ENCODE measurements at places on chromosomes 1 and 21. TPM values are rescaled to one million over a fixed set of nuclear protein-coding genes. Genes with fewer than 3 reads are reported as not detected.
A peak's percentile ranks its signal among the peaks of the same experiment; 100 is the strongest.

Gene MTARC2
- total RNA-seq, result 9.1 TPM

GRCh38 chr1:184865831-184866230, 108.5 kb downstream of the NIBAN1 start:
- H3K4me1 ChIP-seq, result peaks cover 28% of the 10 kb centered on the region
- no peaks in the 10 kb centered on the region for H3K27me3 ChIP-seq
- no peak overlapping the region for H3K4me3 ChIP-seq
- no peak overlapping the region for H3K27ac ChIP-seq
- no peaks in the 10 kb centered on the region for H3K36me3 ChIP-seq
- DNase-seq, result no peak

DNA sequence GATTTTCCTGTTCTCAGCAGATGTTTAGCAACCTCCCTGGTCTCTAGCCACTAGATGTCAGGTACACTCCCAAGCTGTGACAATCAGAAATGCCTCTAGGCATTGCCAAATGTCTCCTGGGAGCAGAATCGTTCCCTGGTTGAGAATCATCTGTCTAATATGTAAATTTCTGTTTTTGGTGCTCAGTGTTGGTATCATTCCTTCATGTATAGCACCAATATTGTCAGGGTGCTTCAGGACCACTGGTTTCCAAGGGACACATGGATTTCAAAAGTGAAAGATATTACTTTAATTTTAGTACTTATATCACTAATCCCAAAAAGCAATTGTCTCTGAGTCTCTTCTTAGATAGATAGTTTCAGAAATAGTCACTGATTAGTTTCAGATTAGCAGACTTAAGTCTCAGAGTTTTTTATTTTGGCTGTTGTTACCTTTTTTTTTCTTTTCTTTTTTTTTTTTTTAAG, 160.1 kb downstream of the PTPRC start:
- H3K4me3 ChIP-seq, result no peak overlapping the region
- no peaks in the 10 kb centered on the region for H3K36me3 ChIP-seq
- no peaks in the 10 kb centered on the region for H3K27me3 ChIP-seq
- H3K4me1 ChIP-seq, result no peaks in the 10 kb centered on the region

DNA sequence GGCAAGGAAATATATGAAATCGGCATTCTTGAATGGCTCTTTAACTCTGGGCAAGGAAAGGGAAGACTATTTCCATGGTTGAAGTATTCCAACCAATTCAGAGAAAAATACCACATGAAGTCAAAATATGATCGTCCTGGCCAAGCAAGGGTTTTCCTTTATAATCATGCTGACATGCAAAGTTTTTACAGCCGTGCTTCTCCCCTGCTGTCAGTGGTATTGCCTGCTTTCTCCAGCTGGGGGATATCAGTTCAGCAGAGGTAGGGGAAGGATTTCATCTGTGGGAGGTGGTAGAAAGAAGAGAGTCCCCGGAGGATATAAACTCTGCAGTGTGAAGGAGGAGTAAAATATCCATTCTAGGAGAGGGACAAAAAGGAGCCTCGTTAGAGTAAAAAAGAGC, 322.8 kb downstream of the PAPPA2 start:
- H3K4me3 ChIP-seq, result no peak overlapping the region
- no peaks in the 10 kb centered on the region for H3K36me3 ChIP-seq
- DNase-seq, result no peak
- no peaks in the 10 kb centered on the region for H3K4me1 ChIP-seq
- no peak overlapping the region for H3K27ac ChIP-seq

DNA sequence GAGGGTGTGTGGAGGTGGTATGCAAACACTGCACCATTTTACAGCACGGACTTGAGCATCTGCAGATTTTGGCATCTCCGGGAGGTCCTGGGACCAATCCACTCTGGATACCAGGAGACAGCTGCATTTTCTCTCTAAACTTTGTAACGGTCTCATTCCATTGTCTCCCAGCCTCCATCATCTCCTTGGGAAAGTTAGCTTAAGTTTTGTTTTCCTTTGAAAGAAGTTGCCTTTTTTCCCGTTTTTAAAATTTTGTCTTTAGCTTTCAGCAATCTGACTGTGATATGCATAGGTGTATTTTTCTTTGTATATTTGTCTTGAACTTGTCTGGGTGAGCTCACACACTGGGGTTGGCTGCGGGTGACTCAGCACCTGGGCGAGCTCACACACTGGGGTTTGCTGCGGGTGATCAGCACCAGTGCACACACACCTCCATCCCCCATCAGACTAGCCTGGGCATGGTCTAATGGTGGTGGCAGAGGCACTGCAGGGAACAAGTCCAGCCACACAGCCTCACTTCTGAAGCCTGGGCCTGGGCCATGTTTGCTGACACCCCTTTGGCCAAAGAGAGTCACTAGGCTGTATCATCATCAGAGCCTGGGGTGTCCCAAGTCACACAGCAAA, 32.1 kb upstream of the COL18A1 start:
- no peak overlapping the region for H3K4me3 ChIP-seq
- H3K4me1 ChIP-seq, result no peaks in the 10 kb centered on the region
- H3K36me3 ChIP-seq, result no peaks in the 10 kb centered on the region
- no peaks in the 10 kb centered on the region for H3K27me3 ChIP-seq
- DNase-seq, result peak; percentile 23
